ENCODE measurements at places on chromosomes 12 and 14.

GRCh38 chr14:77039285-77040058, 11.0 kb upstream of the IRF2BPL start:
- DNase-seq = no peak

GRCh38 chr12:92717202-92717601, 14.4 kb downstream of the PLEKHG7 start:
- DNase-seq = no peak

DNA sequence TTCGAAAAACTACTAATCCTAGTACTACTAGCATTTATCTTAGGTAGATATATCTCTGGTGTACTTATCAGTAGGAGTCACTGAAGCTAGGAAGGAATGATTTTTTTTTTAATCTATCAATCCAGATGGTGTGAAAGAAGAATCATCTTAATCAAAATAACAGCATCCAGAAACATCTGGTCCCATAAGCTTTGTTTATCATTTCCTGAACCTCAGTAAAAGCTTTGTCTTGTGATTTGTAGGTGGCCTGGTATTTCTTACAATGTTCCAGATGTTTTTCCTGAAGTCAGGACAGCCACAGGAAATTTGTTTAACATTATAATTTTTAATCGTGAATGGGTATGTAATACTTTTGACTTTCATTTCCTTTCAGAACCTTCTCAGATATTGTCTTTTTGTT, 28.0 kb upstream of the LUM start:
- DNase-seq = no peak

- no peak for DNase-seq
Observed at GRCh38 chr12:4147031-4147481, 126.5 kb upstream of the CCND2 start.

DNA sequence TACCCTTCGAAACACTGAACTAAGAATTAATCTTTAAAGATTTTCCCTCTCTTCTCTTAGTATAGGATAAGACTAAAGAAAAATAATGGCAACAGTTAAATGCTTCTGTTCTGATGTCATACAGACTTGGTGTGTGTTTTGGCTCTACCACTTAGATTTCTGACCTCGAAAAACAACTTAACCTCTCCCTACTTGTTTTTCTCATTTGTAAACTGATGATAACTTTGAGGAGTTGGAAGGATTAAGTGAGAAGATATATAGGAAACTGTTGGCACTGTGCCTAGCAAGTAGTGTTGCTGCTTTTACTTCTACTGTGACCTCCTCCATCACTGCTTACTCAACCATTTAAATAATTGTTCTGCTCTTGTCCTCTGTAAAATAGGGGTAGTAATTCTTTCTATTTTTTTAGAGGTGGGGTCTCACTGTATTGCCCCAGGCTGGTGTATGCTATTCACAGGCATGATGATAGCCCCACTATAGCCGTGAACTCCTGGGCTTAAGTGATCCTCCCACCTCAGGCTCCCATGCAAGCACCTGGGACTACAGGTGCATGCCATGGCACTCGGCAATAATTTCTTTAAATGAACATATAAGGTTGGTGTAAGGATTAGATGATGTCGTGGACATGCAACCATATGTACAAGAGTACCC, 22.4 kb downstream of the PALS1 start:
- no peak for DNase-seq

DNA sequence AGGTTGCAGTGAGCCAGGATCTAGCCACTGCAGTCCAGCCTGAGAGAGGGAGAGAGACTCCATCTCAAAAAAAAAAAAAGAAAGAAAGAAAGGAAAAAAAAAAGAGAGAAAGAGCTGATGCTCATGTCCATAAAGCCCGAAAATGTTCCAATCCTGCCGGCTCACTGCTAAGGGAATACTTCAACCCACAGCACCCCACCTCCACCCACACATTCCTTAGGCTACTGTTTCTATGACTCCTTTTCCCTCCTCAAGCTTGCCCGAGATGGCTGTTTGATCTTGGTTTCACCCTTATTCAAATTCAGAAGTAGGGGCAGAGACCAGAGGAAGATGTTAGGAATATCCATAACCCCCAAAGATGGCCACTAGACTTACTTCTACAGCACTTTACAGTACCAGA, 59.5 kb upstream of the RASSF3 start:
- DNase-seq = no peak

All from stimulated activated CD4-positive, alpha-beta T cell treated with anti-CD3 and anti-CD28 coated beads, Interleukin-1b, Interleukin-23, amount 100 ng/mL, for 1 hour (primary cell).